Hepatocyte (in vitro differentiated cells): ENCODE measurements at places on chromosomes 4 and X.

DNA sequence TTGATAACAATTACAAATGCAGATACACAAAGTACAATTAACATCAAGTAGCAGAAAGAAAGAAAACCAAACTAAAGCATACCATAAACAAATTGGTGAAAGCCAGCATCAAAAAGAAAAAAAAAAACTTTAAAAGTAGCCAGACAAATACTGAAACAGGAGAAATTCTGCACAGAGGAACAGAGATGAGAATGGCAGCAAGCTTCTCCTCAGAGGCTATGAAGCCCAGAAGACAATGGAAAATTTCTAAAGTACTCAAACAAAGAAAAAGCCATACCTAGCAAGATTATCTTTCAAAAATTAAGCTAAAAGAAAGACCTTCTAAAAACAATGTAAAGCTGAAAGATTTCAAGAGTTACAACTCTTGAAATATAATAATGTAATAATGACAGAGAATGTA, 471.3 kb downstream of the SPOCK3 start:
- no peak for DNase-seq

DNA sequence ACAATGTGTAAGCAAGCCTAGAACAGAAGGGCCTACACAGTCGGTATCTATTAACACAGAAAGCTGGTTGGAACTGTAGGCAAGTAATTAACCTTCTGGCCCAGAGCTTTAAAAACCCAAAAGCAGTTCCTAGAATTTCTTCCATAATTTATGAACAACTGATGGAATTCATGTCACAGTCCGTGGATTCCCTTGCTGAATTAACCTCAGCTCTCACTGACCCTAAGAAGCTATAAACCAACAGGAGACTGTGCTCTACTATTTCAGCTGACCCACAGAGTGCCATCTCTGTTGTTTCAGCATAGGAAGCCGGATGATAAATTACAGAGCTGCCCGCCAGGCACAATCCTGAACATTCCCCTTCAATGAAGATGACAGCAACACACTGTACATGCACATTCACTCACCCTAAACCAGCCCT, 157.3 kb downstream of the PRDM5 start:
- DNase-seq: no peak

DNA sequence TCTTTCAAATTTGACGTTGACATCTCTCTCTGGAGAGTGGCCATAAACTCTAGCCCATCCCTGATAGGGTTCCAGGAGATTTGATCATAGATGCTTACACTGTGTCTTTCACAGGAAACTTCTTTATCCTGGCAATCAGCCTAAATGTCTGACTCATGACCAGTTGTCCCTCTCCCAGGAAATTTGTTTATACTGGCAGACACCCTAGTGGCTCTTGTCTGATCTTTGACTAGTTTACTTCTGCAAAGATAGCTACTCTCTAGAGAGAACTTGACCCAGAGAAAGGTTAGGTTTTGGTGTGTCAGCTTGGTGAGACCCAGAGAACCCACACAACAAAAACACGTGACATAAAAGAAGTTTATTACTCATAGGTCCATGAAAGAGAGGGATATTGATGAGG, 509.8 kb downstream of the CENPC start:
- DNase-seq: no peak

- DNase-seq: no peak
These were observed 234.8 kb downstream of the COL25A1 start for GRCh38 chr4:109067508-109068235.

- DNase-seq: no peak
These were observed 34.0 kb upstream of the BMP15 start for GRCh38 chrX:50876551-50876950.

DNA sequence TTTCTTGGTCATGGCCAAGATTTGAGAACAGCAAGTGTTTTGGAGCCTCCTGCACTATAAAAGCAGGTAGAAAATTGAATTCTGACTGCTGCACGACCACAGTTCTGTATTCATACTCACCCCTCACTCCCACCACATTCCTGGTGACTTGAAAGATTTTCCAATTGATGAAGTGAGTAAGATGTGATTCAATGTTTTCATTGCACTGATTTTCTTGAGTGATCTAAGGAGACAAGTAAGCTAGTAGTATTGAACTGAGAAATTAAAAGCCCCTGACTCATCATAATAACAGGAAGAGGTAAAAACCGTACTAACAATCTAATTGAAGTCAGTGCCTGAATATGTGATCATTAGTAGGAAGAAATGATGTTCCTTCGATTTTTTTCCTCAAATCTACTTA, 6.1 kb upstream of the SEC24D start:
- DNase-seq: no peak

DNA sequence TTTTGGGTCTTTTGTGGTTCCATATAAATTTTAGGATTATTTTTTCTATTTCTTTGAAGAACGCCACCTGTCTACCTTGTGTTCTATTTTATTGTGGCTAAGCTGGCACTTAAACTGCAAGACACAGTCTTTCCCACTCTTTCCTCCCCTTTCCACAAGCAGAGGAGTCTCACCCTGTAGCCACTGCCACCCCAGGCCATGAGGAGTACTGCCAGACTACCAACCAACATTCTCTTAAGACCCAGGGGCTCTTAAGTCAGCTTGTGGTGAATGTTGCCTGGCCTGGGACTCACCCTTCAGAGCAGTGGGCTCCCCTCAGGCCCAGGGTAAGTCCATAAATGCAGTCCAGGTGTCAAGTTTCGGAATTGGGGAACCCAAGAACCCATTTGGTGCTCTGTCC, 58.0 kb upstream of the FMR1 start:
- no peak for DNase-seq
